ENCODE measurements at places on chromosomes 6 and 20.
A peak's percentile ranks its signal among the peaks of the same experiment; 100 is the strongest.

GRCh38 chr6:15608396-15608795 lies 54.4 kb downstream of the DTNBP1 start:
- no peak for DNase-seq

GRCh38 chr6:145729887-145730286 lies 5.4 kb downstream of the EPM2A start:
- DNase-seq = no peak

- no peak for DNase-seq
These were observed 104.7 kb downstream of the OPRM1 start for GRCh38 chr6:154143753-154144152.

DNA sequence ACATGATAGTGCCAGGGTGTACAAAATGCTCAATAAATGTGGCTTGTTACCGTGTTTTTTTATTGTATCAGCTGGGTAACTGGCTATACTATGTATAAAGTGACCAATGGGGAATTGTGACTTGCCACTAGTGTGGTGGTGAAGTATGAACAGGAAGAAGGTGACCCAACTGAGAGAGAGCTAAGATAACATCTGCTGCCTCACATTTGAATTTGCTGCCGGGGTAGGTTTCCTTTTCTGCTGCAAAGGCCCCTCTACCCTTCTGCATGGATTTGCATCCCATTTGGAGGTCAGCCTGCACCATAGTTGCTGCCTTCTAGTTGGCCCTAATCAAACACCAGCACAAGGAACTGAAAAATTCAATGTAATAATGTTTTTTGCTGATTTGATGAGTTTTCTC lies 24.1 kb downstream of the IL17A start:
- no peak for DNase-seq

DNA sequence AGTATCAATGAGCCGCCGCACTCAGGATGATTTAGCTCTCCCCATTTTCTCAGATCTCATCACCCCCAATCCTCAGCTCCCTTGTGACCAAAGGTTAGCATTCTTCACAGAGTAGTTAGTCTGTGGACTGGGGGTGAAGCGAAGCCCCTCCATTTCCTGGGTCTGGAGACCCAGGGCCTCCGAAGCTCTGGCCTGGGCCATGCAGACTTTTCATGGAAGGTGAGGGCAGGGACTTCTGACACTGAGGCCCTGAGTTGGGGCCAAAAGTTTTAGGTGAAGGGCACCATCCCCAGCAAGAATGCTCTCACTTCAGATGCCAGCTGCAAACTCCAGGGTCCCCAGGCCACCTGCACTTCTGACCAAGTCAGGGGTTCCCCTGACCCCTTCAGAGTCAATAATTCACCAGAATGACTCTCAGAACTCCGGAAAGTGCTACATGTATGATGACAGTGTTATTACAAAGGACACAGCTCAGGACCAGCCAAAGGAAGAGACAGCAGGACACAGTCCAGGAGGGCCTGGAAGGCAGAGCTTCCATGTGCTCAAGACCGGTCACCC lies 65.7 kb upstream of the DUSP22 start:
- no peak for DNase-seq

GRCh38 chr6:141922898-141923297 lies 209.8 kb upstream of the GJE1 start:
- no peak for DNase-seq

DNA sequence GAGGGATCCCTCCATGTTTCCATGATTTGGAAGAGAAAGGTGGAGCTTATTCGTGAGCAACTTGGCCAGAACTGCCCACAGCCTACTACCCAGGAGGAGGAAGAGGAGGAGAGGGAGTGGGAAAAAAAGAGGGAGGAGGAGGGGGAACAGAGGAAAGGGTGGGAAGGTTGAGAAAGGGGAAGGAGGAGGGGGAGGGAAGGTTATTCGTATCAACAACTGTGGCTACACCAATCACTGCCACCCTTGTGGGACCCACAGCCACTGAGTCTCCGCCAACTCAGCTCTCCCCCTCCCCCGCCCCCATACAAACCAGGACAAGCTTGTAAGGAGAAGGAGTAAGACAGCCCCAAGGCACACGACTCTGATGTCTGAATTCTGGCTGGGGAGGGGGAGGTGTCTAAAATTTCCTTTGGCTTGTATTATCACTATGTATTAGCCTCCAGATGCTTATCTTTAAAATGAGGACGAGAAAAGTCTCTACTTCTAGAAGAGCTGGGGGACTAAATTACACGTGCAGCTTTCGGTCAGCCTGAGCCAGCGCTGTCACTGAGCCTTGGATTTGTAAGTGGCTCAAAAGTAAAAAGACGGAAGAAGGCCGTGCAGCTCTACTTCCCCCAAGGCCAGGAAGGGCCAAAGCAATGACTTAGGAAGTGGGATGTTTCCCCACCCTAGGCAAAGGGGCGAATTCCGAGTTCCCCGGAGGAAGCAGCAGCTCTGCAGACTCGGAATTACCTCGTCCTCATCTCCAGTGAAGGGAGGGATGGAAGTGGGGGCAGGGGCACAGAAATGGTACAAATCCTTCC lies 1.0 kb downstream of the FKBP1A start:
- DNase-seq = peak; percentile 31

- no peak for DNase-seq
These were observed 140.7 kb upstream of the STXBP5 start for GRCh38 chr6:147063469-147064031.

DNA sequence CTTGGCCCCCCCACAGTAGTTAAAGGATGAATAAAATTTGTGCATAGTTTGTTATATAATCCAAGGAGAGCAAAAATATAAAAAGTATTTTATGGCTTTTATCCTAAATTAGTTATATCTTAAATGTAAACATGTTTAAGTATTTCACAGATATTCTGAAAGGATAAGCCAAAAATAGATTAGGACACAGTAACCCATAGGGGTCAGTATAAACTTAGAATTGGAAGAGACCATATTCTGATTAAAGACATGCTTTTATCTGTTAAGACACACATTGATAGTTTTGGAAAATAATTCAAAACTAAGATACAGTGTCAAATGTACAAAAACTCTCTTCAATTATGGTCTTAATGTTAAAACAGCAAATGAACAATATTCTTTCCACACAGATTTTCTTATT lies 4.5 kb upstream of the SERINC1 start:
- DNase-seq = no peak

DNA sequence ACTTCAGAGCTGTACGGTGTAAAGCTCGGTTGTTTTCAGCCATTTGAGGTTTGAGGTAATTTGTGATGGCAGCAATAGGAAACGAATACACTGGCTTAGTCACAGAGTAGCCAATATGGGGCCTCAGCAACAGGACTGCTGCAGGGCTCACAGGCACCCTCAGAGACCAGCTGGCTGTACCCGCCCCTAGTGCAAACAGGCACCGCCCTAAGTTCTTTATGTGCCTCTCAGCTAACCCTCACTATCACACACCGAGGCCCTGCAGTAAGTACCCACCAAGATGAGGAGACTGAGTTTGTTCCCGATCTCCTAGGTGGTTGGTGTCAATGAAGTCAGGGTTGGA lies 11.2 kb upstream of the SERPINB9 start:
- no peak for DNase-seq

GRCh38 chr6:92688342-92688741 lies 731.0 kb downstream of the EPHA7 start:
- DNase-seq = no peak

DNA sequence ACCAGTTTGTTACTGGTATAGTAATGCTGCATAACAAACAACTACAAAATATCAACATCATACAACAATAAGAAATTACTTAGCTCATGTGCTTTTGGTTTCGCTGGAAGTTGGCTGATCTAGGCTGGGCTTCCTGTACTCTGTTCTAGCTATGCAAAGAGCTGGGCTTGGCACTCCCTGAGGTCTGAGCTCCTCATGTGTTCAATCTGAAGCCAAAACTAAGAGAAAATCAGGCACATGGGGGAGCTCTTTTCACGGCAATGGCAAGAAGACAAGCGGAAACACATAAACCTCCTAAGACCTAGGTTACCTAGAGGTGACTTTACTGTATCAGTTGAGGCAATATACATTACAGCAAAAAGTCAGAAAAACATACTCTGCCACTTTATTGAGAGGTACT lies 574.2 kb downstream of the KHDRBS2 start:
- no peak for DNase-seq

DNA sequence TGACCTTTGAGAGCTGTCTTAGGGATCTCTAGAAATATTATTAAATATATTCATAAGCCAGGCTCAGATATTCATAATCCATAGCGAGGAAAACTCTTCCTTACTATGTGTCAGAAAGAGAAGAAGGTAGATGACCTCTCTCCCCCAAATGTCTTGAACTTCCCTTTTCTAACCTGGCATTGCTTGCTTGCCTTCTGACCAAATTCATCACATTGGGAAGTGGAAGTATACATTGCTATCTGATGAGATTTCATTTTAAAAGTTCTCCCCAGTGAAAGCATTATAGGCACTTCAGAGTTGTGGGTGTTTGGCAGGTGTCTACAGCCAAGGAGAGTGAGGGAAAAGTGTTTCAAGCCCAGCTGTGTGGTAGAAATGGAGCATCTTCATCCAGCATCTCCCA lies 197.3 kb downstream of the ZFAND3 start:
- DNase-seq = no peak

- no peak for DNase-seq
These were observed 202.5 kb upstream of the ASCC3 start for GRCh38 chr6:101083533-101084175.

GRCh38 chr6:19535351-19535750 lies 301.8 kb upstream of the ID4 start:
- DNase-seq = no peak

- DNase-seq = no peak
These were observed 6.3 kb upstream of the CSNK2A1 start for GRCh38 chr20:549722-550496.

GRCh38 chr6:87099472-87099871 lies 4.6 kb upstream of the CGA start:
- DNase-seq = no peak

GRCh38 chr6:10414756-10415616 lies at the start of gene TFAP2A:
Gene TFAP2A (minus strand): TSS chr6:10415074. CDS start chr6:10414991, 83 bp downstream.
- no peak for DNase-seq

- no peak for DNase-seq
These were observed 287.5 kb downstream of the LRFN2 start for GRCh38 chr6:40299681-40300080.

DNA sequence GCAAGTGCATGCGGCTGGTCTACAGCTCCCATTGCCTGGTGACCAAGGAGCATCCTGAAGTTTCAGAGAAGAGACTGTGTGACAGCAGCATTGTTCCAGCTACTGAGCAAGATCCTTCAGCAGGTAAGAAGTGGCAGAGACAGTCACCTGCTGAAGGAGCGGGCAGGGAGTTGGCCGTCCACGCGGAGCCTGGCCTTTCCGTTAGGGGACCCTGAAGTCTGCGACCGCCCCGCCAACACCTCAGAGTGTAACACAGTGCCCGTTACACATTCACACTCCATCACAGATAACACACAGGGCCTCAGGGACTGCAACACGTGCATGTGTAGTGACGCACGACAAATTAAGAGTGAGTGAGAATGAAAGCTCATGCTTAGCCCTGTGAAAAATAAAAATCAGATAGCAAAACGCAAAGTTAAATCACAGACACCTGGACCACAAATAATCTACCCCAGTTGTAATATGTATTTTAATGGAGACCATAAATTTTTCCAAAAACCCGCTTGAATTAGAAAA lies 94.2 kb downstream of the IRF4 start:
- no peak for DNase-seq

GRCh38 chr20:37932919-37933318 lies 30.0 kb downstream of the VSTM2L start:
- DNase-seq = no peak

DNA sequence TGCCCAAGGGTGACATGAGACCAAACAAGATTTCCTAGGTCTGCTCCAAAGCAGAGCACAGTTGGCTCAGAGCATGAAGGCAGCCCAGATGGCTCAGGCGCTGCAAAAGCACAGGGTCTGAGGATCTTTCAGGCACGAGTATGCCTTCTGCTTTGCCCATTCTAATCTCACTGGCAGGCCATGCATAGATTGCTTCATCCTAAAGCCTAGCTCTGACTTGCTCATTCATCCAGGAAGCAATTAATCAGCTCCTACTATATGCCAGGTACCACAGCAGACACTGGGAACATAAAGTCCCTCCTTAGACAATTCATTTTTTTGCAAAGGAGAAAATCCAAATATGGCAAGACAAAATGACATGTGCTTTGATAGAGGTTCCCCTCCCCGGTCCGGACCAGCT lies 31.2 kb downstream of the GPLD1 start:
- DNase-seq = no peak

- DNase-seq = no peak
These were observed 11.1 kb upstream of the LYRM2 start for GRCh38 chr6:89649682-89650081.

- no peak for DNase-seq
These were observed 4.8 kb upstream of the RBPJL start for GRCh38 chr20:45301824-45302271.

DNA sequence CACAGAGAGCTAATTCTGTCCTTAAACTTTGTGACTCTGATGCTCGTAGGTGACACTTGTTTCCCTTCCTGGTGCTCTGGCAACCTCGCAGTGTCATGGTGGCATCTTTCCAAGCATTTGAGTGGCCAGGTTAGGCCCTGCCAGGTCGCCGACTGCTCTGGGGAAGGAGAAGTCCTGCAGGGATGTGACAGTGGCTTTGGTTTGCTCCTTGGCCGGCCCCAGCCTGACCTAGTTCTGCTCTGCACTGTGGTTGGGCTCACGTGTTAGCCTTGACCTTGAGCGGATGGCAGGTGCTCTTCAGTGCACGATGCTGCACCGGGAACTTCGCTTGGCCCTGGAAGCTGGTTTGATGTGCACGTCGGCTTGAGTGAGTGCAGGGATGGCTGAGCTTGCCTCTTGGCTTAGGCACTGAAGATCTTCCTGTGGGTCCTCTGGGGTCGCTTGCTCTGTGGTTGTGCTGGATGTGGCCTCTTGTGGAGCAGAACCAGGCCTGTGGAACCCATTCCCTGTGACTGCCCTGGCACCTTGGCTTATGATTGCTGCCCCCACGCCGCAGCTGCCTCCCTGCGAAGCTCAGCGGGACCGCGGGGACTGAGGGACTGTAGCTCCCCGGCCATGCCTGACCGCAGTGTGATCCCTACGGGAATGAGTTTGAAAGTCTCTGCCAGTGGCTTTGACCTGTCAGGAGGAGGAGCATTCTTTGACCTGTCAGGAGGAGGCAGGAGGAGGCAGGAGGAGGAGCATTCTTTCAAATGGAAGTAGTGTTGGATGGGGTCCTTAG lies 8.7 kb downstream of the OSBPL2 start:
- no peak for DNase-seq
